ENCODE measurements at places on chromosomes 13 and 19.

- no peak for DNase-seq
Observed at GRCh38 chr13:40206241-40207000, 460.0 kb downstream of the FOXO1 start.

GRCh38 chr13:113623491-113624234 is 34.3 kb downstream of the ATP4B start:
- DNase-seq = peak; percentile 57

GRCh38 chr13:62014299-62014698 is 598.6 kb upstream of the PCDH20 start:
- no peak for DNase-seq

GRCh38 chr19:51417107-51417809 is at the start of gene SIGLEC10:
Gene SIGLEC10, minus strand, starts transcription at chr19:51417642. Its CDS starts 61 bp downstream, at chr19:51417581.
- DNase-seq = no peak

DNA sequence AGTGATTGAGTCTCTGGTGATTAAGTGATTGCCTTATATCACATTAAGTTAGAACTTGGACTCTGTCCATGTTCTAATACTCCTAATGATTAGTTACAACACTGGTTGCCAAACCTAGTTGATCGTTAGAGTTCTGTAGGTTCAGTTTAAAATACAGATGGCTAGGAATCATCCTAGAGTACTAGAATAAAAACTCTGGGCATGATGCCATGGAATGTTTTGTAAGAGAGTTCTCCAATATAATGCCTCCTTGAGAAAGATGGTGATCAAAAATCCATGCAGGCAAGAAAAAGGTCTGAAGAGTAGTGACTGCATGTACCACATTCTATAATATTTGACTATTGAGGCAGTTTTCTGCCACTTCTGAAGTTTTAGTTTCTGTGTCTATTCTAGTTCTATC is 176.3 kb downstream of the GPC5 start:
- no peak for DNase-seq

- no peak for DNase-seq
Observed at GRCh38 chr13:56317841-56318240, 822.9 kb upstream of the PRR20A start.

DNA sequence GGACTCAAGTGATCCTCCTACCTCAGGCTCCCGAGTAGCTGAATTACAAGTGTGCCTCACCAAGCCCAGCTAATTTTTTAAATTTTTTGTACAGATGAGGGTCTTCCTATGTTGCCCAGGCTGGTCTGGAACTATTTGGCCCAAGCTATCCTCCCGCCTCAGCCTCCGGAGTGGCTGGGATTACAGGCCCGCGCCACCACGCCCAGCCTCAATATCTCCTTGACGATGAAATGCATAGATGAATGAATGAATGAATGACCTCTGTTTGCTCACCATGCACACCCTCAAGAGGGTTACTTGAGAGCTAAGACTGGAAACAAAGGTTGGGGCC is 14.9 kb upstream of the AP1M2 start:
- no peak for DNase-seq

DNA sequence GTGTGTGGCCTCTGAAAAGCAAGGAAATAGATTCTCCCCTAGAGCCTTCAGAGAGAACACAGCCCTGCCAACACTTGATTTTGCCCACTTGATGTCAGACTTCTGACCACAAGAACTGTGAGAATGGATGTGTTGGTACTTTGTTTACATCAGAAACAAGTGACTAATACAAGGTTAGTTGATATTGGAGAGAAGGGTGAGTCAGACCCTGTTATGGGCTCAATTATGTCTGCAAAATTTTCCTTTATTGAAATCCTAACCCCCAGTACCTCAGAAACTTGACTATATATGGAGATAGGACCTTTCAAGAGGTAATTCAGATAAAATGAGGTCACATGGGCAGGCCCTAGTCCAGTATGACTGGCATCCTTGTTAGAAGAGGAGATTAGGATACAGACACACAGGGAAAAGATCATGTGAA is 226.7 kb downstream of the RFC3 start:
- DNase-seq = peak; percentile 90

DNA sequence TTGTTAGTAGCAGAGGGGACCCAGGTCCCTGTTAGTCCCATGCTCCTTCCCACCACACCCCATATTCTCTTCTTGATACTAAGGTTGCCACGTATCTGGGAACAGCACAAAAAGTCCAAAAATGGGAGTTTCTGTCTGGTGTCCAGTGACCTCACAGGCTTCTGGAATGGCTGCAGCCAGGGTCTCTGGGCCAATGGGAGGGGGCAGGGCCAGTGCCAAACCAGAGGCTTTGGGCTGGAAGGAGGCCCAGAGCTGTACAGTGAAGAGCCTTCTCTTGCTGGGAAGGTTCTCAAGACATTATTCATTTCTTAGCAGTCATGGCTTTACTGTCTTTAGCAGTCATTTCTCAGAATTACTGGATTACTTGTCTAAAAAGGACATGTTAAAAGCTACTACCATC is 119.2 kb downstream of the FRY start:
- peak; percentile 91 for DNase-seq

GRCh38 chr13:97280478-97280877 is 58.3 kb downstream of the MBNL2 start:
- DNase-seq = peak; percentile 59

GRCh38 chr19:6769006-6769619 is 1.9 kb upstream of the SH2D3A start:
- peak; percentile 30 for DNase-seq

GRCh38 chr13:98803921-98804320 is 51.4 kb upstream of the SLC15A1 start:
- no peak for DNase-seq

DNA sequence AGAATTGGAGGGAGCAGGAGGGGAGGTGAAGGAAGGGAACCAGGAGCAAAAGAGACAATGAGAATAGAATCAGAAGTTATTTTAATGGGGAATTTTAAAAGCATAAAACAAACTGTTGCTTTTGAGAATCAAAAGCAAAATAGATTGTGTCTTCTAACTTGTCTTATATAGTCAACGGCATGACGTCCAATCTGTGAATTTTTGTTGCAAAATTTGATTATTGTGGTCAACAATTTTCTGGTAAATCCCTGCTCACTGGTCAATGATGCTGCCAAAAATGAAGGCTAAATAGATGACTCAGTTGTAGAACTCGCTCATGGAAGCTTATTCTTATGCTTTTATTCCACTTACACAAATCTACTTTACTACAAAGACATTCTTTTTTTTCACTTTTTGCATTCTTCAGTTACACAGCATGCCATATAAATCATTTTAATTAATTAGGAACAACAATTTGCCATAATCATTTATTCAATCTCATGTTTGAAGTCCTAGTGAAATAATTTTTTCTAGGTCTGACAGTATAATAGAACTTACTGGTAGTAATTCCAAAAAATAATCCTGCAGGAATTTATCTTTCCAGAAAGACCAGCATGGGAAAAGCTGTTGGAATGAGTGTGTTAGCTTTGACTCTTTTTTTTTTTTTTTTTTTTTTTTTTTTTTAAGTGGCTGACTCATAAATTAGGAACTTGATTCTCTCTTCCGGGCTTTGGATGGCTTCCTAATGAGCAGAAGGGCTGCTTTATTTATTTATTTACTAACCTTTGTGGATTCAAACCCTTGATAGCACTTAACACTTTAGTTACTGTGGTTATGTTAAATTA is 256.9 kb downstream of the SPRY2 start:
- peak; percentile 96 for DNase-seq

GRCh38 chr13:32538143-32538620 is 413 bp downstream of the N4BP2L2 start:
- peak; percentile 58 for DNase-seq

- DNase-seq = no peak
Observed at GRCh38 chr19:18091217-18091608, 4.5 kb upstream of the IL12RB1 start.

DNA sequence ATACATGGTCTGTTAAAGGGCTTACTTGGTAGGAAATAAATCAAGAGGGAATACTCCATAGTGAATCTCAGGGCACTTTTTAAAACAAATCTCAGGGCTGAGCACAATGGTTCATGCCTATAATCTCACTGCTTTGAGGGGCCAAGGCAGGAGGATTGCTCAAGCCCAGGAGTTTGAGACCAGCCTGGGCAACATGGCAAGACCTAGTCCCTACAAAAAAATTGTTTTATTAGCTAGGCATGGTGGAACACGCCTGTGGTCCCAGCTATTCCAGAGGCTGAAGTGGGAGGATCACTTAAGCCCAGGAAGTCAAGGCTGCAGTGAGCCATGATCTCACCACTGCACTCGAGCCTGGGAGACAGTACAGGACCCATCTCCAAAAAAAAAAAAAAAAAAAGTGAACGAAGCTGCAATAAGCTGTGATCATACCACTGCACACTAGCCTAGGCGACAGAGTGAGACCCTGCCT is 25.2 kb downstream of the ABCC4 start:
- DNase-seq = no peak

- DNase-seq = peak; percentile 17
Observed at GRCh38 chr19:38952395-38953165, 21.8 kb downstream of the MRPS12 start.

DNA sequence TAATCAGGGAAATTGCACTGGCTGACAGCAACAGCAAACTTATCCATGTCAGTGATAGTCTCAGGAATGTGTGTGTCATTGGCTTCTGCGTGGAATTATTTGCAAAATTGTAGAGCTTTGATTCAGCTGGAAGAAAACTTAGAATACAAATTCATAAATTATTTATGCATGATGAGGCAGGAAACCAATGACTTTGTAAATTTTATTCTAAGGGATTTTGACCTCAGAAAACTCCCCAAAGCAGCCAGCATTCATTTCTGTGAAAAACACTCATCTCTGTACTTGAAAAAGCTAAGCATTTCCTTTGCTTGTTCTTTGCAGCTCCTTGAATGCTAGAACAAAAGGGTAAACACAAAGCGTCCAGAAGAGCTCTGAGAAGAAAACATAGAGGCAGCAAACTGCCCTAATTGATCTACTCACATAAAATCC is 162.4 kb downstream of the DCT start:
- peak; percentile 62 for DNase-seq

- DNase-seq = no peak
Observed at GRCh38 chr13:42040730-42041010, 7.8 kb upstream of the DGKH start.

- DNase-seq = peak; percentile 6
Observed at GRCh38 chr19:52527956-52528351, 486 bp downstream of the ZNF808 start.

DNA sequence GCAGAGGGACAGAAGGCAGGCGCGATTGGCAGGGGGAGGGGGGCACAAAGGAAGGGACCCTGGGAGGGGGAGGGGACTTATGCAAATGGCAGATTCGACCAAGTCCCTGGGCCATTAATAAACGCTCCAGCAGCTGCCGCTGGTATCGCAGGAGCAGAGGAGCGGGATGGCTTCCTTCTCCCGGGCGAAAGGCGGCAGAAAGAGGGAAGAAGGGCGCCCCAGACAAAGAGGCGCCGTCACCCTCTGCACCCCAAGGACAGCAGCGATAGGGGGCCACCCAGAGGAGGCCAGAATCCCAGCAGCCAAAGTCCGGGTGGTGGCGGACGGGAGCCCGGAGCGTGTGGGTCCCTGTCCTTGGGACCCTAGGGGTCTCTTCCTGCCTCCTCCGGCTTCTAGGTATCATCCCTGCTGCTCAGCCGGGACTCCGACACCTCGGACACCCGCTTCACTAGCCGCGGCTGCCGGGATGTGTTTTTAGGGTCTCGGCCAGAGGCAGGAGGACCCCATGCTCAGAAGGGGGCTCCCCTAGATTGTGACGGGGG is 1.9 kb downstream of the PTPRS start:
- no peak for DNase-seq

- DNase-seq = peak; percentile 74
Observed at GRCh38 chr19:13492128-13492527, 14.2 kb downstream of the CACNA1A start.

Data from EH (cell line).